ENCODE measurements at places on chromosomes 16 and 17.
A peak's percentile ranks its signal among the peaks of the same experiment; 100 is the strongest.

DNA sequence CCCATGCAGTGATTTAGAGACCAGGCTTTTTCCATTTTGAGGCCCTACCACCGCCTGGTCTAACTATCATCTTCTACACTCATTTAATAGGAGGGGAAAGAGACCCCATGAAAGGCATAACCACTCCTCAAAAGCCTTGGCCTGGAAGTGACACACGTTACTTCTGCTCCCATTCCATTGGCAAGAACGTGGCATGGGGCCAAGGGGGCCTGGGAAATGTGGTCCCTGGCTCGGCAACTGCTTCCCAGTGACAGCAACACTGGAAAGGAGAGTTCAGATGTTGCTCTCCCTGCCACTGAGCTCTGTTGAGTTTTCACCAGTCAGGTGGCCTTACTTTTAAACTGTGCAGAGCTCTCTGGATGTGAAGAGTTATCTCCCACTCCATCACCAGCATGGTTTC is 45.2 kb upstream of the MAP3K14 start:
- DNase-seq: peak; percentile 3

DNA sequence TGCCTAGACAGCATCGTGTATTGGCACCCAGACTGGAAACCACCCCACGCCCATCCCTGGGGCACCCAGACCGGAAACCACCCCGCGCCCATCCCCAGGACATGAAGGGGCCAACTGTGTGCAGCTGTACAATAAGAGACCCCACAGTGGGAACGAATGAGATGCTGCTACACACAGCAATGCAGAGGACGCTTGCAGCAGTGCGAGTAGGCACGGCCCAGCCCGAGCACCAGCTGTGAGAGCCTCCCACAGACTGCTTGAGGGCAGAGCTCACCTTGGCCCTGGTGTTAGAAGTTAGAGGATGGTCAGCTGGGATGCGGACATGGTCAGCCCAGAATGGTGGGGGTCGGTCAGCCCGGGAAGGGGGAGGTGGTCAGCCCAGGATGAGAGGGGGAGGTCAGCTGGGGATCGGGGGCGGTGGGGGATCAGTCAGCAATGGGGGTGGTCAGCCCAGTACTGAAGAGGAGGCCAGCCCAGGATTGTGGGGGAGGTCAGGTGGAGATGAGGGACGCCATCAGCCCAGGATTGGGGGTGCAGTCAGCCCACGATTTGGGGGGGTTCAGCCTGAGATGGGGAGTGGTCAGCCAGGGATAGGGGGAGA is 340.0 kb downstream of the C16orf95 start:
- DNase-seq: no peak

DNA sequence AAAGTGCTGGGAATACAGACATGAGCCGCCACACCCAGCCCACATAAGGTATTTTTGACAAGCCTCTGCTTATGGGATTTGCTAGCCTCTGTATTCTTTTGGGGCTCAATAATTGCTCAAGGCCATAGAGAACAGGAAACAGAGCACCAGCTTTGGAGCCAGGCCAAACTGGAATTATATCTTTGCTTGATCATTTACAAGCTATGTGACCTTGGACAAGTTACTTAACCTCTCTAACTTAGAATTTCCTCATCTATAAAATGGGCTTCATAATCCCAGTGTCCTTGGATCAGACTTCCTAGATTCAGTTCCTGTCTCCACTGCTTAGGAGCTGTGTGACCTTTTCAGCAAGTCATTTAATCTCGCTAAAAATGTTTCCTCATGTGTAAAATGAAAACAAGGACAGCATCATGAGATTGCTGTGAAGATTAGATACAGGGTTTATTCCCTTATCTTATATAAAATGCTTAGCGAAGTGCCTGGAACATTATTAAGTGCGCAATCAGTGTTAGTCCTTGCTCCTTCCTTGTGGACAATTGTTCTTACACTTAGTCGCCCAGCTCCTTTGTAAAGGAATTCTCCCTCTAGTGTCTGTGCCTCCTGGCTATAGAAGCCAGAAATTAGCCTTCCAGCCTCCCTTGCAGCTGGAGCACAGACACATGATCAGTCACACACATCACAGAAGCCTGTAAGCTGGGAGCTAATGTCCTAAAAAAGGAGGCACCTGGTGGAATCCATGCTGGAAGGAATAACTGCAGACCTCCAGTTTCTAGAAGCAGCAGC is 16.6 kb downstream of the KRT9 start:
- DNase-seq: no peak

DNA sequence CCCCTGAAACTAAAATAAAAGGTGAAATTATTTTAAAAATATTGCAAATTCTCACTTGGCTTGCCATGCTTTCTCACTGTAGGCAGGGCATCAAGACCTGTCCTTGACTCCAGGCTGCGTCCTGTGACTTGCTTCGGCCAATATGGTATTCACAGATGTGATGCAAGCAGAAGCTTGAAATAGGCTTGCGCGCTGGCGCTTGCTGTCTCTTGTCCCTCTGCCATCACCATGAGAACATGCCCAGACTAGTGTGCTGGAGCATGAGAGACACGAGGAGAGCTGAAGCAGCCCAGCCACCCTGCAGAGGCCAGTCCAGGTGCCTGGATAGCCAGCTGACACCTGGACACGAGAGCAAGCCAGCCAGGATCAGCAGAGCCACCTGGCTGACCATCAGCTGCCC is 21.8 kb upstream of the ZKSCAN2 start:
- DNase-seq: no peak

- no peak for DNase-seq
Observed at GRCh38 chr16:88462396-88462795, 9.3 kb downstream of the ZFPM1 start.

DNA sequence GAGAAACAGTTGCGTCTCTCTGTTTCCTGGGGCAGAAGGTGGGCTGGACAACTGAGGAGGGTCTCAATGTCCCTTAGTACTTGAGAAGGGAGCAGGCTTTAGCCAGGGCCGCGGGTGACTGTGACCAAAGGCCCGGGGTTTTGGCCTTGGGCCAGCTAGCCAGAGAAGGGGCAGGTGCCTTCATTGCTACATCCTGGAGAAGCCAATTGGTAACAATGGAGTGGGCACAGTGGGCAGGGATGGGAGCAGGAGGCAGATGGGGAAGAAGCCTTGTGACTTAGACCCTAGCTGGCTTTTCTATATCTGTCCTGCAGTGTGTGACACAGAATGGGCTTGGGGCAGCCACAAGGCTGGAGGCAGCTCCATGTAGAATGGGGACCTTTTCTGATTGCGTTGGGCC is 46.0 kb downstream of the CLEC16A start:
- DNase-seq: no peak

DNA sequence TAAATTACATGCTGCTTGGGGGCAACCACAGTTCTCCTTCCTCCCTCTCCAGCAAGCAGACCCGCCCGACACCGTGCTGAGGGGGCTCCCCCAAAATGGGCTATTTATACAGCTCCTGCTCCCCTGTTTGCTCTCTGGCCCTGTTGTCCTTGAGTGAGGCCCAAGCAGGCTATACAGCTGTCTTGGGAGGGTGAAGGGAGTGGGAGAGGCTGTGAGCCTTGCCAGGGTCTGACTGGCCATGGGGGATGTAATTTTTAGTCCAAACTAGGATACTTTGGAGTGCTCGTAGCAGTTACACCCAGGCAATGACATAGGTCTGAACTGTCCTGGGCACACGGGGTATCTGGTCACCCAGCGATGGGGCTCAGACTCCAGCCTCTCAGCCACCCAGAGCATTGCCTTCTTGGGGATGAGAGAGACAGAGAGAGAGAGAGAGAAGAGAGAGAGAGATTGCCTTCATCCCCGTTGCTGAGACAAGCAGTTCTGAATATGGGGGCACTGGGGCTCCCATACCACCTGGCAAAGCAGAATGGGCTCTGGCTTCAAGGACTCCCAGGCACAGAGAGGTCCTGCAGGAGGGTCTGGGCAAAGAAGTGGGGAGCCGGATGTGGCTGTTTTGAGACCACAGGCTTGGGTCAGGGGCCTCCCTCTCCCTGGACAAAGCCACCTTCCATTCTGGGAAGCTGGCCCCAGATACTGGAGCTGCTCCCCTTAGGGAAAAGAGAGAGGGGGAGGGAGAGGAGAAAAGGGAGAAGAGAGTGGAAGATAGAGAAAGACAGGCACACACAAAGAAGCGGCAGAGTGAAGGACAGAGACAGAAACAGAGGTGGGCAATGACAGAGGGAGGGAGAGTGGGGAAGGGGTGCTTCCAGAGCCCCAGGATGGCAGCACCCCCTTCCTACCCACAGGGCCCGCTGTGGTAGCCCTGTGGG is 10.7 kb upstream of the TMEM92 start:
- DNase-seq: no peak

- no peak for DNase-seq
Observed at GRCh38 chr17:11779892-11780291, 181.6 kb downstream of the DNAH9 start.

DNA sequence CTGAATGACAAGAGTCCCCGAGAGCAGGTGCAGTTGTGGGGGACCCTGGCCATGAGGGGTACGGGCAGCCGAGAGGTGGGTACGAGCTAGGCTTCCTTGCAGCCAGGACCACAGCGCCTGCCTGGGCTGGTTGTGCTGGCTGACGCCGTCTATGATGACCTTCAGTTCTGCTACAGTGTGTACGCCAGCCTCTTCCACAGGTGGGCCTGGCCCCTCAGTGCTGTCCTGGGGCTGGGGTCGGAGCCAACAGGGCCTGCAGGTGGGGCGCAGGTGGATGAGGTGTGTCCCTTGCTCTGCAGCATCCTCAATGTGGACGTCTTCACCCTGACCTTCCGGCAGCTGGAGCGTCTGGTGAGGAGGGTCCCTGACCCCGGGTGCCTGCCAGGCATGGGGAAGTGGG is 7.2 kb downstream of the TSR3 start:
- no peak for DNase-seq

Measured in HEK293T (cell line).